HCEC 1CT (cell line): ENCODE measurements at places on chromosomes 6 and 20.
A peak's percentile ranks its signal among the peaks of the same experiment; 100 is the strongest.

GRCh38 chr6:32666420-32667300 is at the start of gene HLA-DQB1:
TSS of gene HLA-DQB1 (minus strand) at chr6:32666657. CDS start at chr6:32666607, 50 bp downstream.
- DNase-seq: no peak

DNA sequence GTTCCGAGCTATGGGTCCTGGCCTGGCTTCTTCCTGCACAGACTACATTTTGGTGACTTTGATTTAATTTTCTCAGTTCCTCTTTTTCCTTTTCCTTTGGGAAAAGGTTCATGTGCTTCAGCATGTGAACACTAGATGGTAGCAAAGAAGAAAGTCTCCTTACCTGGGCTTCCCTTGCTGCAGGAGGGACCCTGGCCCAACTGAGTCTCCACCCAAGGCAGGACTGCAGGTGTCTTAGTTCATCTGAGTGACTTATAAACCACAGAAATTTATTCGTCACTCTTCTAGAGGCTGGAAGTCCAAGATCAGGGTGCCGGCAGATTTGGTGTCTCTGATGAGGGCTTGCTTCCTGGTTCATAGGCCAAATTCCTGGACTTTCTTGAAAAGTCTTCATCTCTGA is 163.2 kb downstream of the SYCP2 start:
- DNase-seq: no peak

DNA sequence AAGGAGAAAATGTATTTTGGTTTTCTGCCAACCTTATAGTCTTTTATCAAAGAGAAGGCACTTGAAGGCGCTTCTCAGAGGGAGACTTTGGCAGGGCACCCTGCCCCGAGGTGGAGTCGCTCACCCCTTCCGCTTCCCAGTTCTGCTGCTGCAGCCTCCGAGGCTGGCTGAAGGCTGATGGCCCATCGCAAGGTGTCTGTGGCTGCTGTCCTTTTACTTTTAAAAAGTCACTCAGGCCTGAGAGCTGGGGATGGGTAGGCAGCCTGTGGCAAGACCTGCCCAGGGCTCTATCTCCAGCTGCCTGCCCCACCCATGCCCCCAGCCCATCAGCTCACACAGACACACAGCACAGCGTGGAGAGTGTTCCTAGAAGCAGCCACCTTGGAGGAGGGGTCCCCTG is 206.6 kb upstream of the CST7 start:
- no peak for DNase-seq

- no peak for DNase-seq
These were observed 96.8 kb downstream of the PDE10A start for GRCh38 chr6:165566088-165566828.

GRCh38 chr20:34043025-34043424 is 49.3 kb downstream of the RALY start:
- no peak for DNase-seq

GRCh38 chr20:15831201-15831600 is 742.0 kb downstream of the KIF16B start:
- no peak for DNase-seq

- no peak for DNase-seq
These were observed 28.9 kb downstream of the SRSF3 start for GRCh38 chr6:36622901-36623546.

DNA sequence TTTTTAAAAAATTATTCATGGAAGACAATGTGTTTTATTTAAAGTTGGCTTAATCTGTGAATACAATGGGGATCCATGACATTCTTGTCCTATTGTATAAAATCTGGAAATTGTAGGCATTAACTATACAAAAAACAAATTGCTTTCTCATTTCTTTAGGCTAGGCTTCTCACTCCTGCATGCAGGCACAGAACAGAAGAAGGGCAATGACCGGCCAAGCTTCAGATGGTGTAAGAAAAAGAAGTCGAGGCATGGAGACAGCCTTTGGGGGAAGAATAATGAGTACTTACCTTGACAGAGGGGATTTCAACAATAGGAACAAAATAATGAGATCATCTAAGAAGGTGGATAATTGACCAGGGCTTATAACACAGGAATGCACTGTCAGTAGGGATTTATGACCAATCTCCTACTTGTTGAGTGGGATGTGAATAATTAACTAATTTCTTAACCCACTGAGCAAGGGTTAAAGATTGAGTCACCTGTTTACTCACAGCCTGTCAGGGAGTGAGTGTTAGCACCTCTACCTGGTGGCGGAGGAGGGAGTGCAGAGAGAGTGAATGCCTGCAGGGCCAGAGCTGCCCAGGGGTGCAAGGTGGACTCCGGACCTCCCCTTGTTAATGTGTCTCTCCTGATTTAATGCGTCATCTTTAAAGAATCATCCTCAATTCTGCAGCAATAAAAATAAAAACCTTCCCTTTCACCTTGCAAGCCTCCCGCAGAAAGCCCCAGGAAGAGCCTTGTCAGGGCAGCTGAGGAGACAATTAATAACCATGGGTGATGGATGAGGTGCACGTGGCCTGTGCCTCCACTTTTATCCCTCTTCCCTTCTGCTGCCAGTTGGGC is 3.9 kb downstream of the SLC22A2 start:
- no peak for DNase-seq

- no peak for DNase-seq
These were observed 313.6 kb upstream of the OPRM1 start for GRCh38 chr6:153725456-153725855.

DNA sequence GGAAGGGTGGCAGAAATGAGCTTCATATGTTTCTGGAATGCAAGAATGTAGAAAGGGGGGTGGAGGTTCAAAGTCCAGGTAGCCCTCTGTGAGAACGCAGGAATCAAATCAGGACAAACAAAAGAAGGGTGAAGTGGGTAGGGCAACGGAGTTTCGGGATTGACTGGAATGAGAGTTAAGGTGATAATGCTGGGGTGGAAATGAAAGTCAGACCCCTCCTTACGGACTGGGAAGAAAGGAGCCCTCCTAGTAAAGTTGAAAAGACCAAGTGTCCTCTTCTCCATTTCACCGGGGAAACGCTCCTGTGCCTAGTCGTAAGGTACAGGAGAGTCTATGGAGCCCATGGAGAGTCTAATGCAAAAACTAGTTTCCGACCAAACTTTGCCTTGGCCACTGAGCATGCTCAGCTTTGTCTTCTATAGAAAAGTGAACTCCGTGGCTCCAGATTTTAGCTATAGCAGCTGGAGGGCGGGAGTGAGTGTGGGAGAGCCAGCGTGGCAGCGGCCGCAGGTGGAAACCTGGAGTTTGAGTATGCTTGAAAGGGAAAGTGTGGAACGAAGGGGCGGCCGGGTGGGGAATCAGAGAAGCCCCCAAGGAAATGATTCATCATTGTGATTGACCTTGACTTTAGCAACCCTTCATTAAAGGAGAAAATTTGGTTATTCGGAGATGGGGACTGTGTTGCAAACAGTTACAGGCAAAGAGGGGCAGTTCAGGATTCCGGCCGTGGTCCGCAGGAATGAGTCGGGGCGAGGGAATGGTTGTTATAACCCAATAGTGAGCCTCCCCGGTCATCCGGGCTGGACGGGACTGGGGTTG is 1.3 kb upstream of the LRRC1 start:
- peak; percentile 52 for DNase-seq

- no peak for DNase-seq
These were observed 41.2 kb downstream of the EIF2S2 start for GRCh38 chr20:34070859-34071258.

DNA sequence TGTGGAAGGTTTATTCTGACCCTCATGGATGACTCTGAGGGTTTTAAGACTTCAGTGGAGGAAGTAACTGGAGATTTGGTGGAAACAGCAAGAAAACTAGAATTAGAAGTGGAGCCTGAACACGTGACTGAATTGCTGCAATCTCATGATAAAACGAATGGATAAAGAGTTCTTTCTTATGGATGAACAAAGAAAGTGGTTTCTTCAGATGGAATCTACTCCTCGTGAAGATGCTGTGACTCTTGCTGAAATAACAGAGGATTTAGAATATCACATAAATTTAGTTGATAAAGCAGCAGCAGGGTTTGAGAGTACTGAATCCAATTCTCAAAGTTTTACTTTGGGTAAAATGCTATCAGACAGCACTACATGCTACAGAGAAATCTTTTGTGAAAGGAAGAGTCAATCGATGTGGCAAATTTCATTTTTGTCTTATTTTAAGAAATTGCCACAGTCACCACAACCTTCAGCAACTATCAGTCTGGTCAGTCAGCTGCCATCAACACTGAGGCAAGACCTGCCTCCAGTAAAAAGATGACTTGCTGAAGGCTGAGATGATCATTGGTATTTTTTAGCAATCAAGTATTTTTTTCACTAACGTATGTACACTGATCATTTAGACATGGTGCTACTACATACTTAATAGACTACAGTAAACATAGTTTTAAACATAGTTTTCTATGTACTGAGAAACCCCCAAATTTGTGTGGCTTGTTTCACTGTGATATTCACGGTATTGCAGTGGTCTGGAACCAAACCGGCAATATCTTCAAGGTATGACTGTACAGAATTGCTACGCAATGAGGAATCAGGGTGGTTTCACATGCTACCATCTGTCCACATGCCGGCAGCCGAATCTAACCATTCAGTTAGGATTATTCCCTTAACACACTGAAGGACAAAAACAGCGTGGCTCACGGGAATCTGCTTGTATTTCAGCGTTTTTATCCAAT is 149.0 kb downstream of the MYB start:
- no peak for DNase-seq

DNA sequence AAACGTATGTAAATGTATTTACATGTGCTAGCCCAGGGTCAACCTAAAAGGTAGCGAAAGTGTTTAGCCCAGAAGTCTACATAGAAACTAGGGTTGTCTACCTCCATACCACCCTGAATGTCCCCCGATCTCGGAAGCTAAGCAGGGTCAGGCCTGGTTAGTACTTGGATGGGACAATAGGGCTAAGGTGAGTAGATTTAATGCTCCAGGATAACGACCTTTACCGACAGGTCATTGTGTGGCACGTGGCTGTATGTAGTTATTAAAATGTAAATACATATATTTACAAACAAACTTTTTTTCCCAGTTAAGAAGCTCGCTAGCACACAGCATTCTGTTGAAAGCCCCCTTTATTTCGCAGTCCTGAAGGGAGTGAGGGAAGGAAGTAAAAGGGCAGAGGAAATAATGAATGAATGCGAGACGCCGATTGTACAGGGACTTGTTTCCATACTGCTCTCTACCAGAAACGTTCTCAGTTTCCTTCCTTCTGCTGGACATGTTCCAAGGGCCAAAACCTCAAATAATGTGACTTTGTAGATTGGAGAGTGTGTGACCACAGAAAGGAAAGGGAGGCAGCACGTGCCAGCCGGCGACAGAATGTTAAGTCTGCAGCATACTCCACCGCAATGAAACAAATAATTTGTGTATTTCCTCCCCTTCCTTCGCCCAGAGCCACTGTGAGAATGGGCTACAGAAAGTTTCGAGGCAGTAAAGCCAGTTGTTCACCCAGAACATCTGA is 612 bp downstream of the ADAT2 start:
- peak; percentile 22 for DNase-seq

- no peak for DNase-seq
These were observed 35.0 kb downstream of the ARMC2 start for GRCh38 chr6:108883172-108883571.

DNA sequence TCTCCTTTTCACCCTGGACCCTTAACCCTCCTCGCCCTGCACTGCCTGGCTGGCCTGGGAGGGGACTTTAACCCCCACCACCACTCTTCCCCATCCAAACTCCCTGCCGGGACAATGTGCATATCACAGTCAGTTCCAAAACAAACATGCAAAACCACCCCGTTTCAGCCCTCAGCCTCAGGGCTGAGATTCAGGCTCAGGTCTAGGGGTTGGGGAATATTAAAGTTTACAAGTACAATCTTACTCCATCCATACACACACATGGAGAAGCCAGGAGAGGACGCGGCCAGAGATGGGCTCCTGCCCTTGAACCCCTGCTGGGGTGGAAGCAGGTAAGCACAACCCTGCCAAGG is 534 bp downstream of the KIAA1755 start:
- DNase-seq: no peak

DNA sequence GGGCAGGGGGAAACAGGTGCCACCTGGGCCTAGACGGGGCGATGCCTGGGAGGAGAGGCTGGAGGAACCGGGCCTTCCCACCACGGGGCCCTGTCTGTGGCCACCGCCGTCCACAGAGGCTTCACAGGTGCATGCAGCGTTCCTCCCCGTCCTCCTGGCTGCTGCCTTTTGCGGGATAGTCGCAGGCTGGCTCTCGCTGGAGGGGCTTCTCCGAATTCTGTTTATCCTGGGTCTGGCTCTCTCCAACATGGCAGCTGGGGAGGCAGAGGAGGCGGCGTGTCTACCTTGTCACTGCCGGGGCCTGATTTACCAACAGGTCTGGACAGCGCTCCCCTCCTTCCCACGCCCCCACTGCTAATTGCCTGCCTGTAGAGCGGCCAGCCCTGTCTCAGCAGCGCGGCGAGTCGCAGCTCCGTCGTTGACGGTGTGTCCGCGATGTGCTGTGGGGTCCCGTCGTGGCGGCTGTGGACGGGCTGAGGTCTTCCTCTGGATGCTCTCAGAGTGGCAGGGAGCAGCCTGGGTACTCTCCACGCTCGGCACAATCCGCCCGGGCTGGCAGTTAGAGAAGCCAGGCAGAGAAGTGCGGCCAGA is 262.9 kb downstream of the TAF4 start:
- no peak for DNase-seq

DNA sequence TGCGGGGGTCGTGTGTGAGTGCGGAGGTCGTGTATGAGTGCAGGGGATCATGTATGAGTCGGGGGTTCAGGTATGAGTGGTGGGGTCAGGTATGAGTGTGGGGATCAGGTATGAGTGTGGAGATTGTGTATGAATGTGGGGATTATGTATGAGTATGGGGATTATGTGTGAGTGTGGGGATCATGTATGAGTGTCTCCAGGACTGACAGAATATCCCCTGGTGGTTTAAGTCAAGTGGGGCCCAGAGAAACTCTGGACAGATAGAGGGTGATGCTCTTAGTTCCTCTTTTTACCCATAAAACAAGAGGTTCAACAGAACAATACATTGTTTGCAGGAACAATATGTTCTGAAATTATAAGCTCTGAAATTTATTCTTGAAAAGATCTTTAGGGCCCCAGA is 131.9 kb downstream of the UST start:
- DNase-seq: no peak

GRCh38 chr6:81859884-81860283 is 107.4 kb upstream of the TENT5A start:
- no peak for DNase-seq

DNA sequence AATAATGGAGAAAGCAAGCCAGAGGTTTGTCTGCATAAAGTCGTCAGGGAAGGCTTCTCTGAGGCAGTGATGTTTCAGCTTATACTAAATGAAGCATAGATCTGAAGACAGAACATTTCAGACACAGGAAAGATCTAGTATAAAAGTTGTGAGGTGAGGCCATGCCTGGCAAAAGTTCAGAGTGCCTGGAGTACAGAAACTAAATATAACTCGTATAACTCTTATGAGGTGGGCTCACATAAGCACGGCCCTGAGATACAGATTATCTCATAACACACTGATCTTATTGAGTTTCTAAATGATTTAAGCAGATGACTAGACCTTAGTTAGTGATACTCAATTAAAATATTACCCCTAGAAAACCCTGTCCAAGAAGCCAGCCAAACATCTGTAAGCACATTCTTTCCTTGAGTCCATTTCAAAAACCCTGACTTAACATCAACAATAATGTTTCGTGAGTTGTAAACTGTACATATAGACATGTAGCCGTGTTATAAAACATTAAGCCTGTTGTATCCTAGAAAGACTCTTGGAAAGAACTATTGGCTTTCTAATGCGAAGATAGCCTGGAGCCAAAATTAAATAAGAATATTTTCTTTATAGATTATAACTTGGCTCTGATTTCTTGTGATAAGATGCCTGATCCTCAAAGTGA is 667.6 kb downstream of the TENT5A start:
- no peak for DNase-seq
